ENCODE measurements at places on chromosomes 7 and 10.

DNA sequence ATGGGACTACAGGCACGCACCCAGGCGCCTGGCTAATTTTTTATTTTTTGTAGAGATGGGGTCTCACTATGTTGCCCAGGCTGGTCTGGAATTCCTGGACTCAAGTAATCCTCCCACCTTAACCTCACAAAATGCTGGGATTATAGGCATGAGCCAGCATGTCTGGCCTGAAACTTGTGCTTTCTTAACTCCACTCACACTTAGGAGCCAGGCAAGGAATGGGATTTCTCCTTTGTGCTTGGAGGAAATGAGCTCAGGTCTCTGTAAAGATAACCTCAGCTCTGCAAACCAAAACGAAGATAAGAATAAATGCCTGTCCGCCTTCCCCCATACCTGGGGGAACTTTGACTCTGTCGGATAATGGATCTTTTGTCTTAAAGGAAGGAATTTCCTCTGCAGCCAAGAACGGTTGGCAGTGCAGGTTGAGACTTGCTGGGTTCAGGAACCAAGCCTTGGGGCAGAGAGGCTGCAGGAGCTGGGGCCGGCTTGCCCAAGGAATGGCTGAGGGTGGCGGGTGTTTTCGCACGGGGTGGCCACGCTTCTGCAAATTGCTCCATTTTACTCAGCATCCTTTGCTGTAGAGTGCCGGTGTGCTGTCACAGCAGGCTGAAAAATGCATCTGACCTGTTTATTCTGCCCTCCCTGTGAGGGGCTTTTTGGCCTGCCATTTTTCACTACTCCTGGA, 174.2 kb downstream of the KIAA1217 start:
- DNase-seq = peak; percentile 53

DNA sequence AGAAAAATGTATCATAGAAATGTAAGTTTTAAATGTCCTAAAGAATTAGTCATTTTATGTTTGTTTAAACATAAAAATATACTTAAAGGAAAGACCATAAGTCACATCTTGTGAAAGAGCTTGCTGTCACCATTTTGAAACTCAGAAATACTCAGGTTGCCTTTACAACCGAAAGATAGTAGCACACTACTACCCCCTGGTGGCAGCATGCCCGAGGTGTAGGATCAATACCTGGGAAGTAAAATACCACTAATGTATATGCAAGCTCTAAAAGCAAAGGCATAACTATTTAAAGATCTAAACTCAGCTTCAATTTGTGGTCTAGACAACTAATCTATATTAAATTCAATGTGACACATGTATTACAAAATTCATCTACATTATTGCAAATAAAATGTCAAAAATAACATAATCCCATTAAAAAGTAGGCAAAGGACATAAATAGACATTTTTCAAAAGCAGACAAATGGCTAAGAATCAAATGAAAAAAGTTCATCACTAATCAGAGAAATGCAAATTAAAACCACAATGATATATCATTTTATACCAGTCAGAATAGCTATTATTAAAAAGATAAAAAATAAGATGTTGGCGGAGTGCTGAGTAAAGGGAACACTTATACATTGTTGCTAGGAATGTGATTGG, 47.7 kb upstream of the FGL2 start:
- peak; percentile 76 for DNase-seq

DNA sequence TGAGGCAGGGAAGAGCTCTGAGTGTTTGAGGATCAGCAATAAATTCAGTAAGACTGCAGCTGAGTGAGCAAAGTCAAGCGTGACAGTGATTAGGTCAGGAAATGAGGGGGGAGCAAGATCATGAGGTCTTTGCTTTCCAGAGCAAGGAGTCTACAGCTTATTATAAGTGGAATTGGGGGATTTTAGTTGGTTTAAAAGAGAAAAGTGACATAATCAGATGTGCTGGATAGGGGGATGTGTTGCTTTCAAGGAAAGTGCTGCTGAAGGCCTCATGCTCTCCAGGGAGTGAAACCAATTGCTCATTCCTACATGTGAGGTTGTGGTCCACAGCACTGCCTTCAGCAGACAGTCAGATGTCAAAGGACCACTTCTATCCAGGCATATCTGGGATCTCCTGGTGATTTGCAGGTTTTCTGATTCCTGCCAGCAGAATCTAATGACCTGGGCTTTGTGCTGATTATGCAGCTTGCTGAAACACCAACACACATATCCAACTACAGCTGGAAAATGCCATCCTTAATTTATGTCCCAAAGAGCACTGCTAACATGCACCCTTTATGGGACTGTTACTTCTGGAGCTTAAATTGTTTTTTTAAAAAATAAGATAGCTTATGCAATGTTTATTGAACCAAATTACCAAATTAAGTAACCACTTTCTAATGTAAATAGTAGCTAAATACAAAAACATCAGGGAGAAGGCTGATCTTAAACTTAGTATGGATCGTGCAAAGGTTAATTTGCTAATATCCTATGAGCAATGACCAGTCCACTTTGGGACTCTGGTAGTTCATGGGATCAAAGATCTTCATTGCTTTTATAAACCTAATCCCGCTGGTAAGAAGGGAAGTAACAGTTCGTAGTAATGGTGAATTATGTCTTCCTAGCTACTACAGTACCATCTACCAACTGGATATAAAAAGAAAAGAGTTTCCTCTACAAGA, 607.6 kb downstream of the KCNMA1 start:
- no peak for DNase-seq

DNA sequence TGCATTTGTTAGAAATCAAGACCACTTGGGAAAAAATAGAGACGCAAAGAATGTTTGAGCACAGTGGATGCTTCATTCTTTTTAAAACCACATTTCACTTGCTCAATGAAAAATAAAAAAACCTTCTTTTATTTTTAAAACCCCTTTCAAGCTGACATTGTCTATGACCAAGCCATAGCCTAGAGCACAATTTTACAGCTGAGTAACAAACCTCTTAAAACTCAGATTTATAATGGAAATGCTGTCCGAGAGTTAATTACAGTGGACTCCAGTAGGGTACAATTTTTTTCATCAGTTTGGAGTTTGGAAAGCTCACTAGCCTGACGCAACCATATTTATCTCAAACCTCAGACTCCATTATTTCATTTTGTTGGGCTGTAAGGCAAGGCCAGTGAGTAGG, 116.3 kb downstream of the RNLS start:
- no peak for DNase-seq

GRCh38 chr10:100978121-100978900, 9.0 kb downstream of the MRPL43 start:
- DNase-seq = peak; percentile 18

DNA sequence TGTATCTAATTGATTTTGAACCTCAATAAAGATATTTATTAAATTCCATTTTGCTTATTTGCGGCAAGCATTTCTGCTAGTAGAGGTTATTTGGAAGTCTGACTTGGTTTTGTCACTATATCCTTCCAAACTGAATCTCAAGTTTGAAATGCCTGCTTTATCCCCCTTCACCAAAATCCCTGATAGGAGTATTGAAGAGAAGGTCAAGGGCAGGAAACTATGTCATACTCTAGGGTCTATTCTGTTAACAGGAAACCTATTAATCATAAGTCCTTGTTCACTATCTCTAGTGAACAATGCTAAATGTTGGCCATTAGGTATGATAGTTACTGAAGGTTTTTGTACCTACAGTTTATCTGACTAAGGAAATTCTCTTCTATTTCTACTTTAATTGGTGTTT, 11.5 kb downstream of the GNAT3 start:
- no peak for DNase-seq

DNA sequence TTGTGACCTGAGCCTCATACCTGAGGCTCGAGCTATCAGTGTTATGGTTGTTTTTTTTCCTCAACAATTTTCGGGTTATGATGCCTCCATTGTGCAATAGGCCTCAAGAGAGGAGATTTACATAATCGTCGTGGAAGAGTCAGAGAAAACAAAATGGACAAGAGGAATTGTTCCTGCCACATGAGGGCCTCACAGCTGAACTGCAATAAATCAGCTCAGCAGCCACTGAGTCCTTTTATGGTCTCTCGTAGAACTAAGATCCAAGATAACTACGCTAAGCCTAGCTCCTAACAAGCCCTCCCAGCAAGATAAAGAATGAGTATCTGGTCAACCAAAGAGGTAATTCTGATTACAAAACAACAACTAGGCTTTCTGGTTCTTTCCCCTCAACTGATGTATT, 336.8 kb downstream of the WDR11 start:
- no peak for DNase-seq

- DNase-seq = no peak
Observed at GRCh38 chr10:98168147-98168546, 33.7 kb downstream of the R3HCC1L start.

- DNase-seq = no peak
Observed at GRCh38 chr7:116340943-116341907, 130.9 kb downstream of the TES start.

GRCh38 chr7:137335814-137336213, 7.7 kb downstream of the PTN start:
- no peak for DNase-seq

GRCh38 chr7:30027740-30028215, 434 bp upstream of the PLEKHA8 start:
- DNase-seq = no peak

GRCh38 chr7:106177738-106178592, 65.9 kb upstream of the SYPL1 start:
- DNase-seq = no peak

DNA sequence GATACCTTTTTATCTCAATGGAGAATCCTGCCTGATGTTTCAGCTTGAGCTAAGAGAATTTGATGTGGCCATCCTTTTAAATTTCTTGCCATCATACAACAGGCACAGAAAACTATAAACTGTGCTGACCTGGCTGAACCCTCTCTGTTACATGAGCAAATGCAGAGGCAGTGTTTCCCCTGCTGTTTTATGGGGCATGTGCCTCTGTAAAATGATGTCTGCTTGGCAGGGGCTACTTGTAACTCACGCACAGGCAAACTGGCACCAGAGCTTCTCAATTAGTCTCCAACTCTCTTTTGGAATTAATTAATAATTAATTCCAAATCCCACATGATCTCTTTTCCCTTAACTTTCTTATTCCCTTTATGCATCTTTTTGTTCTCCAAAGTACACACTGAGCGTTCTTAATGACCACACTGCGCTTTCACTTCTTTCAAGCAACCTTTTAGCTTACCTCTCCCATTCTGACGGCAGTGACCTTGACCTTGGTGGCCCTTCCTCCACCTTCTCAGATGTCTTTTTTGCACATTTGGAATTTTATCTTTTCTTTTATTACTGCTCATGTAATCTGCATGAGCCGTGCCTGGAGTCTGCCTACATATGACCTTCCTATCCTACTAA, 334.0 kb downstream of the PLXNA4 start:
- no peak for DNase-seq

GRCh38 chr7:33776788-33777187, 128.6 kb upstream of the BMPER start:
- DNase-seq = no peak

GRCh38 chr7:34315032-34315431, 343.0 kb upstream of the NPSR1 start:
- DNase-seq = no peak

DNA sequence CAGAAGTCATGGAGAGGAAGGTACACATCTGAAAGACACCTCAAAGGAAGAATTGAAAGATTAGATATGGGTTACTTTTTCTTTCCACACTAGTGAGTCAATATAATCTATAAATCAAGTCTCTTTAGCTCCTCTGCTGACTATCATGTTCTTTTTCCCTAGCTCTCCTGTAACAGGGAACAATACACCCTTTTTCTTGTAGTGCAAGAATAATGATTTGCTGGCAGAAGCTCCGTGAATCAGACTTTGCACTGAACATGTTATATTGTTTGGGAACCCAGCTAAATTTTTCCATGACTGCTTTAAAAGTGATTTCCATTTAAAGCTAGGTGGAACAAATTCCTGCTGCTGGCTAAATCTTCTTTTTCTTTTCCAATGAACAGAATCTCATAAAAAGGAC, 756.6 kb upstream of the C7orf33 start:
- no peak for DNase-seq

GRCh38 chr7:40965774-40966173, 737.1 kb downstream of the INHBA start:
- no peak for DNase-seq

- DNase-seq = no peak
Observed at GRCh38 chr10:105195831-105196230, 554.7 kb downstream of the SORCS3 start.

GRCh38 chr10:74097776-74098175, 52.9 kb downstream of the AP3M1 start:
- DNase-seq = no peak

DNA sequence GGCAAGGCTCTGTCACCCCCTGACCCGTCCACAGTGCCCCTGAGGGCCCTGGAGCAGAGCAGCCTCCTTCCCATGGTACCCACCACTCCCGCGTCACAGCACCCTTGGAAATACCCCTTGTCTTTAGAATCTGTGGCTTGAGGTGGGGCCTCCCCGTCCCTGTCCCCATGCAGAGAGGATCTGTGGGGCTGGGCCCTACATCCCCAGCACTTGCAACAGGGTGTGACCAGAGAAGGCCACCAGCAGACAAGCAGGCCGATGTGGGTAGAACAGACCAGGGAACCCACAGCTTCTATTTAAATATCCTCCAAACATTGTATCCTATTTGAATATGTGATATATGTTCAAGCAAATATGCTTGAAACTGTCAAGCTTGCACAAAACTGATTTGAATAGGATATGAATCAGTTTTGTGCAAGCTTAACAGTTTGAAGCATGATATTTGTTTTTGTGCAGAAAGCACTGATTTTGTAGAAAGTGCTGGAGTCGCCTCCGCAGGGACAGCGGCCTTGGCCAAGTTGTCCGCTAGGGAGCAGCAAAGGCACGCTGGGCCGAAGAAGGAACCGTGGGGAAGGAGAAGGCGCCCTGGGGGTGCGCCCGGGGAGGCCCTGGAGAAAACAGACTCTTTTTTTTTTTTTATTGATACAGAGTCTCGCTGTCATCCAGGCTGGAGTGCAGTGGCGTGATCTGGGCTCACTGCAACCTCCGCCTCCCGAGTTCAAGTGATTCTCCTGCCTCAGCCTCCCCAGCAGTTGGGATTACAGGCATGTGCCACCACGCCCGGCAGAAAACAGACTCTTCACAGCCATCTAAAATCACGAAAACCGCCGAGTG, 2.2 kb downstream of the CFAP46 start:
- DNase-seq = peak; percentile 71

DNA sequence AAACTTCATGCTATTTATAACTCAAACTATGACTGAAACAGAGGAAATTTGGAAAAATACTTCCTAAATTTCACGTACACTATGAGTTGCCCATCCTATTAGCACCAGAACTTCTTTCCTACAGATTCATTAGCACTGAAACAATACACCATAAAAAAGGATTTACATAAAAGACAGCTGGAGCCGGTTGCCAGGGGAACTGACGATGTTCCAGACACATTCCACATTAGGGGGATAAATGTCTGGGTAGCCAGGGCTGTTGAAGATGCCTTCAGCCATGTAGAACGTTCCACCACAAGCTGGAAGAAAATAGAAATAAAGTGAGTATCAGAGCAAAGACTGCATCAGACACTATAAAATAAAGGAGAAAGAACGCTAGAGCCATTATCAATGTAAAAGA, 129.8 kb upstream of the RSU1 start:
- DNase-seq = no peak

All from ecto neural progenitor cell (in vitro differentiated cells).